ENCODE measurements at places on chromosomes 11 and 22.

- DNase-seq = no peak
These were observed 384.8 kb downstream of the MN1 start for GRCh38 chr22:27416511-27417420.

DNA sequence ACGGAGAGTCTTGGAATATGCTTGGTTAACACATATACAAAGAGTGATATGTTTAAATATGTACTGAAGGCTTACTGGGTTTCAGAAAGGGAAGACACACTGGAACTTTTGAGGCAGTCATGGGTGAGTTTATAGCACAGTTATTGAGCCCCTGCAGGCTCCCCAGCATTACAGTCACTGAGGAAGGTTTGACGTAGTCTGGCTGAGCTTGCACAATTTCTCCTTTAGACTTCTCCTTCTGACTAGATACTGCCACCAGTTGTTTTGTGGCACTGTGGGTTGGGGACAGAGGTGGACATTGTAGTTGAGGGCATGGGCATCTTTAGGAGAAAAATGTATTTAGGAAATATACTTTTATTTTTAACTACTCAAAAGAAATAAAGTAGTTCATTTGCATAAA is 285.4 kb downstream of the C11orf87 start:
- no peak for DNase-seq

DNA sequence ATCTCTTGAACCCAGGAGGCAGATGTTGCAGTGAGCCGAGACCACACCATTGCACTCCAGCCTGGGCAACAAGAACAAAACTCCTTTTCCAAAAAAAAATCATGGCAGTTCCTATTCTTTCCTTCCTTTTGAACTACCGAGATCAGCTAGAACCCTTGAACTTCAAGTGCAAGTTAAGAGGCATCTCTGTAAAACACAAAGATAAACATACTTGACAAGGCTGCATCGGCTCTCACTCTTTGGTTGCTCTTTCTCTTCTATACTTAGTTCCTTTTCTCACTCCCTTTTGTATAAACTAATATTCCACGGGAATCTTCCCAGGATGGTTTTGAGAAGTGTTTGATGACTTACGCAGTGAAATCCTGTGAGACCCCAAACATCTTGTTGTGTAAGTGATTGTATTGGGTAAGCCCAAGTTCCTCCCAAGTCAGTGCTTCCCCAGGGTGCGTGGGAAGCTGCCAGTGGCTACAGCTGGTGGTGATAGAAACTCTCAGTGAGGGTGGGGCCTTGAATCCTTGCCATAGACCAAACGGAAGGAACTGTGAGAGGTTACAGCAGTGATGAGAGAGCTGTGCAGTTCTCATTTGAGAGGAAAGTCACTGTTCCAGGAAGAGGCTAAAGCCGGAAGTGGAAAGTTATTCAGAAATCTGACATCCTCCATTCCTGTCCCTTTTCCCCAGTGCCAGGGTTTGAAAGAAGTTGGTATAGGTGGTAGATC is 24.1 kb upstream of the CDC42EP2 start:
- DNase-seq = peak; percentile 97

GRCh38 chr11:123040111-123040432 is 21.9 kb downstream of the HSPA8 start:
- no peak for DNase-seq

- DNase-seq = no peak
These were observed 69.6 kb upstream of the SHISAL1 start for GRCh38 chr22:44382116-44383038.

GRCh38 chr22:50403701-50404101 is 60.6 kb downstream of the PPP6R2 start:
- peak; percentile 40 for DNase-seq

All from lower leg skin (tissue), 4 donors.